Myocyte (in vitro differentiated cells): ENCODE measurements at places on chromosomes 6 and 20.

- DNase-seq, result no peak
Measured at GRCh38 chr6:98942263-98942803, 5.4 kb downstream of the FBXL4 start.

DNA sequence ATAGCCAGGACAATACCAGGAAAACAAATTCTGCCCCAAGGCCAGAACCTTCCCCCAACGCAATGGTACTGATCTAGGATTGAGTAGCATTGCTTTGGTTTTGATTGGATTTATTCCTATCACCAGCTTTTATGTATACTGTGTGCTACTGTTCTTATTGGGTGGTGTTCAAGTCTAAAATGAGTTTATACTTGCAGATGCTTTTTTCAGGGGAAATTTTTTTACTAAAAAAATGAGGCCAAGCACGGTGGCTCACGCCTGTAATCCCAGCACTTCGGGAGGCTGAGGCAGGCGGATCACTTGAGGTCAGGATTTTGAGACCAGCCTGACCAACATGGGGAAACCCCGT lies 116.8 kb downstream of the ZMYND8 start:
- no peak for DNase-seq

DNA sequence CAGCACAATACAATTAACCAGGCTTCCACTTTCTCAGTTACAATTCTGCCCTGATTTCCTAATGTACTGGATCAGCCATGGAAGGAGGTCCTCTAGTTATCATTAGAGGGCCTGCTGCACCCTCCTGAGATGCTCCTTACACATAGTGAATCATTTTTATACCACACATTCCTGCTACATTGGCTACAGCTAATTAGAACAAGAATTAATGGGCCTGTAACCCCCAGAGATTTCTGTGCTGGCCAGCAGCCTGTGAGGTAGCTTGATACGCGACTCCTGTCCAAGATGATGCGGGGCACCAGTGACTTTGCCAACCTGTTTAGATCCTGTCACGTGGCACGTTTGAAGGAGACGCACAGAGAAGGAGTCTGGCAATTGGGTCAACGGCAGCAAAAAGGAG lies 422.8 kb downstream of the EPM2A start:
- no peak for DNase-seq

DNA sequence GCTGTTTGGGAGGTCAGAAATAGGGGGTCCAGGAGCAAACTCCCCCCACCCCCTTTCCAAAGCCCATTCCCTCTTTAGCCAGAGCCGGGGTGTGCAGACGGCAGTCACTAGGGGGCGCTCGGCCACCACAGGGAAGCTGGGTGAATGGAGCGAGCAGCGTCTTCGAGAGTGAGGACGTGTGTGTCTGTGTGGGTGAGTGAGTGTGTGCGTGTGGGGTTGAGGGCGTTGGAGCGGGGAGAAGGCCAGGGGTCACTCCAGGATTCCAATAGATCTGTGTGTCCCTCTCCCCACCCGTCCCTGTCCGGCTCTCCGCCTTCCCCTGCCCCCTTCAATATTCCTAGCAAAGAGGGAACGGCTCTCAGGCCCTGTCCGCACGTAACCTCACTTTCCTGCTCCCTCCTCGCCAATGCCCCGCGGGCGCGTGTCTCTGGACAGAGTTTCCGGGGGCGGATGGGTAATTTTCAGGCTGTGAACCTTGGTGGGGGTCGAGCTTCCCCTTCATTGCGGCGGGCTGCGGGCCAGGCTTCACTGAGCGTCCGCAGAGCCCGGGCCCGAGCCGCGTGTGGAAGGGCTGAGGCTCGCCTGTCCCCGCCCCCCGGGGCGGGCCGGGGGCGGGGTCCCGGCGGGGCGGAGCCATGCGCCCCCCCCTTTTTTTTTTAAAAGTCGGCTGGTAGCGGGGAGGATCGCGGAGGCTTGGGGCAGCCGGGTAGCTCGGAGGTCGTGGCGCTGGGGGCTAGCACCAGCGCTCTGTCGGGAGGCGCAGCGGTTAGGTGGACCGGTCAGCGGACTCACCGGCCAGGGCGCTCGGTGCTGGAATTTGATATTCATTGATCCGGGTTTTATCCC lies at the start of gene VEGFA:
Gene VEGFA, plus strand, starts transcription at position 686 of the 846 bp plus-strand sequence.
- peak; percentile 89 for DNase-seq

- no peak for DNase-seq
Measured at GRCh38 chr20:57947421-57948179, 237.8 kb upstream of the PMEPA1 start.

DNA sequence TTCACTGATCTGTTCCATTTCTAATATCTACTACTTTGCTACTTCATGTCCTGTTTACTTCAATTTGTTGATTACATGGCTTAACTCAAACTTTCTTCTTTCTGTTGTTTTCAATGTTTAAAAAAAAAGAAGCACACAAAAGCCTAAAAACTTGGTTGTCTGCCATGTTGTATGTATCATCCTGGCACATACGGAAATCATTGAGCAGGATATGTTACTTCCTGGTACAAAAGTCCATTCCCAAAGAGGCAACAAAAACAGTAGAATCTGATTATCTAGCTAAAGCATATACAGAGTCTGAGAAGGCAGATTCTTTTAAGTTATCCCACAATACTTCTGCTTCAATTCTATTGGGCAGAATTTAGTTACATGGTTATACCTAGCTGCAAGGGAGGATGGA lies 14.5 kb upstream of the COL12A1 start:
- no peak for DNase-seq

GRCh38 chr6:131811500-131811899 lies 3.7 kb downstream of the ENPP1 start:
- DNase-seq, result no peak

- peak; percentile 67 for DNase-seq
Measured at GRCh38 chr20:4217349-4217841, 202.0 kb upstream of the RNF24 start.

- peak; percentile 83 for DNase-seq
Measured at GRCh38 chr6:144482142-144482541, 197.0 kb downstream of the UTRN start.

- DNase-seq, result no peak
Measured at GRCh38 chr6:136039185-136039584, 187.7 kb downstream of the PDE7B start.

DNA sequence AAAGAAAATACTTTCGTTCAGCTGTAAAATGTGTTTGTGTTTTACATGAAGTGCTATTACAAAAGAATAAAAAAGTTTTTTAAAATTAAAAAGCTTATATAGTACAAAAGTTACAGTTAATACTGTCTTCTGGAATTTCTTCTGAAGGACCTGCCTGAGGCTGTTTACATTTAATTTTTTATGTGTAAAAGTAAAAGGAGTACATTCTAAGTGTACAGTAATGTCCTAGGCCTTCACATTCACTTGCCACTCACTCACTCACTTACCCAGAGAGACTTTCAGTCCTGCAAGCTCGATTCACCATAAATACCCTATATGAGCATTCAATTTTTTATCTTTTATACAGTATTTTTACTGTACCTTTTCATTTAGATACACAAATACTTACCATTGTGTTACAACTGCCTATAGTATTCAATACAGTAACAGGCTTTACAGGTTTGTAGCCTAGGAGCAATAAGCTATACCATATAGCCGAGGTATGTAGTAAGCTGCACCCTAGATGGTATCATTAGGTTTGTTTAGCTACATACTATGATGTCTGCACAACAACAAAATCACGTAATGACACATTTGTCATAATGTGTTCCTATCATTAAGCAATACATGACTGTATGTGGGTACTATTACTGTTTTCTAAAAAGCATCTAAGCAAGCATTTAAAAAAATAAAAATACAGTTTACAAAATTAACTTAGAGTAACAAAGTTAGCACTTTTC lies 33.0 kb downstream of the RNF146 start:
- no peak for DNase-seq

DNA sequence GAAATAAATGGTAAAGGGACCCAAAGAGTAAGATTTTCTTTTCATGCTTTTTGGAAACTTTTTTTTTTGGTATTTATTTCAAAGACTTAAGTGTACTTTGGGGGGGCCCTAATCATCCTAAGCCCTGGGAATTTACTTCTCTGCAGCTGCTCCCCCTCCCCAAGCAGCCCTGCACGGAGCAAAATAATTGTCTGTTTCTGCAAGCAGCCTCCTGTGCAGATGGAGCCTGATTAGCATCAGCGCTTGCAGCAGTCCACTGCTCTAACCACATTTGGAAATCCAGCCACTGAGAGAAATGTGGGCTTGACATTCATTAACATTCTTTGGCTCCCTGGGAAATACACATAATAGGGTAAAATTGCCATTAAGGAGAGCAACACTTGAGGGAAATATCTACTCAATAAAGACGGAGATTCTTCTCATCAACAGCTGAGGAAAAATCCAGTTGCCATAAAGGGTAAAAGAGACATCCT lies 309.2 kb upstream of the MAP3K7 start:
- no peak for DNase-seq

- DNase-seq, result peak; percentile 18
Measured at GRCh38 chr6:26329763-26330511, 35.1 kb upstream of the BTN3A2 start.

GRCh38 chr6:165468340-165469235 lies 159.2 kb upstream of the C6orf118 start:
- DNase-seq, result no peak

DNA sequence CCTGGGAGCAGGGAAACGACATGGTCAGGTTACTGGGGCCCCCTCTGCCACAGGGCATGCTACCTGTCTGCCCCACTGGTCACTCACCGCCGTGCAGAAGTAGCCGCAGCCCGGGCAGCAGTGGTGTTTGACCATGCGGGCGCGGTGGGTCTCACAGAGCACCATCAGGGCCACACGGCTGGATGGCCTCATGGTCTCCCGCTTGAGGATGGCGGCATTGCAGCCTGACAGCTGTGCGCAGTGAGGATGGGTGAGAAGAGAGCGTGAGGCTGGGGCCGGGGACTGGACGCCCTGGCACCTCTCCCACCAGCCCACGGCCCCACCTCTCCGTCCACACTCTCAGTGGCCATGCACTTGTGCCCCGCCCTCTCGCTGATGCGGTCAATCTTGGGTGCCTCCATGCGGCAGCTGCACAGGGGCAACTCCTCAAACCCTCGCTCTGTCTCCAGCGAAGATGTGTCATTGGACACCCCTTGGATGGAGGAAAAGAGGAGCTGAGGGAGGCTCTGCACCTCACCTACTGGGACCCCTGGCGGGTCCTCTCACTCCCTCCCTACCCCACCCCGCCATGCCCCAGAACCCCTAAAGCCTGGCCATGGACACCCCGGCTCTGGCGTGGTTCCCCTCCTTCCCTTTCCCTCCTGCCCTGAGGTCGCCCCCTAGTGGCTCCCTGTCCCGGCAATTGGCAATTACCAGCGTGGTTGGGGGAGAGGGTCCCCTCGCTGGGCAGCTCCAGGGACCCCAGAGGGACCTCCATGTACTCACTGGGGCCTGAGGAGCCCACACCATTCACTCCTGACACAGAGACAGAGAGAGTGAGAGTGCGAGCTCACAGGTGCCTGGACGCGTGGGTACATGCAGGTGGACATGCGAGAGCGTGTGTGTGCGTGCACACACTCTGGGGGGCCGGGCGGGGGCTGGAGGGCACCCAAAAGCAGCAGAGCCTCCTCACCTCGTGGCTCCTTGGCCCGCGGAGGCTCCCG lies 8.9 kb downstream of the EHMT2 start:
- DNase-seq, result peak; percentile 29

GRCh38 chr6:107607116-107607515 lies 117.2 kb downstream of the SOBP start:
- no peak for DNase-seq

DNA sequence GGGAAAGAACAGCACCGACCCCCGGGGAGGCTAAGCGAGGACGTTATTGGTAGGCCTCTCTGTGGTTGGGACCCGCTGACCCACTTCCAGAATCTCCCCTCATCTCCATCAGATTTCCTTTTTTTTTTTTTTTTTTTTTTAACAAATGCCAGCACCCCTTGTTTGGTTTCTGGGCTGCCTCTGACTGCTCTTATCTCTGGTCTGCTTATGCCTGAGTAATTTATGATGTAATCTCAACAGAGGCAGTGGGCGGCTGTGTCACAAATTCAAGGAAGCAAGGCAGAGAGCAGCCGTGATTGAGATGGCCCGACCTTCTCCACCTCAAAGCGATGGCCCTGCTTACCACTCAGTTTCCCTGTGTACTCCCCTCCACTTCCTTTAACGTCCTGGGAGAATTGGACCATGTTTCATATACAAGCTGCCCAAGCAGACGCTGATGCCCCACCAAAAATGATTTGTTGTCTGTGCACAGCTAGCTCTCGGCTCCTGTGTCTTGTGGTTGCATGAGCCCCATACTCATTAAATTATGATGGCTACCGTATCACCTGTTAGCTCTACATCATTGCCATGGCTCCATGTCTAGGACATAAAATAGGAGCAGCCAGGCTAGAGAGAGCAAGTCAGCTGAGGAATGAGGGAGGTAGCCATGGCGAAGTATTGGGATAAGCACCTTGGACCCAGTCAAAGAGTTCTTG lies 98.1 kb downstream of the ZNF217 start:
- no peak for DNase-seq

DNA sequence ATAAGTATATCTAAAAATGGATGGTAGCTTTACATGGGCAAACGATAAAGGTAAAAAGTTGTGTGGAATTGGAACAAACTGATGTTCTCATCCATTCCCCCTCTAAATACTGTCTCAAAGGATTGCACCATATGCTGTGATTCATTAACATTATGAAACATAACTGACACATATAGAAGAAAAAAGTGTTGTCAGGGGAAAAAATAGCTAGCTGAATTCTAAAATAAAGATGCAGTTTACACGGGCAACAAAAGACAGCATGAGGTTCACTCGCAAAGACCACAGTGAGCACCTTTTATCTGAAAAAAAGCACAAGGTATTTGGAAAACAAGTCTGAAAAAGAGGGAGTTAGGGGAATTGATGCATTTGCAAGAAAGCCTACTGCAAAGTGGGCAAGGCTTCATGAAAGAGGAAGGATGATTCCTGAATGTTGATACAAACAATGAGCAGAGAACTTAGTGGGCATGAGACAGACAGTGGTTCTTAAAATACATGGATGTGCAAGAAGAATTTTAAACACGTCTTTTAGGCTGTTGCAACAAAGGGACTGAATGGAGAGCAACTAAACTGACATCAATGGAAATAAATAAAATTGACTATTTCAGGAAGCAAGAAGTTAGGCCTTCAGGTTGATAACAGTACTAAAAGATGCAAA lies 280.9 kb downstream of the KIF16B start:
- no peak for DNase-seq

DNA sequence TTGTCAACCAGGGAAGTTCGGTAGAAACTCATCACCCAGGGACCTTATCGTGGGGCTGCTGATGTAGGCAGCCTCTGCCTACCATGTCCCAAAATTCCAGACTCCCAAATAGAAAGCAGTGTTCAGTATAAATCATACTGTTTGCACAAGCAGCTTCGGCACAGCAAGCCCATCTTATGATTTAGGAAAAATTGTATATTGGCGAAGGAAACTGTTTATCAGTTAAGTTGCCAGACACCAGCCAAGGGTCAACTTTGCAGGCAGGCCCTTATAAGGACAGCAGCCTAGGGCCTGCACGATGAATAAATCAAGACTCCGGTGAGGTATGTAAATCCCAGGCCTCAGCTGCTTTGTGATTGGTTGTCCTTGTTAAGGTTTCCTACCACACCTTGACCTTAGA lies 36.8 kb downstream of the GFOD1 start:
- DNase-seq, result no peak
